ENCODE measurements at places on chromosomes 5 and 9. TPM values are rescaled to one million over a fixed set of nuclear protein-coding genes. Genes with fewer than 3 reads are reported as not detected.

Gene EXOC3
- total RNA-seq, result 49.1 TPM

- no peak for DNase-seq
These were observed 1078.3 kb upstream of the SEMA6A start for GRCh38 chr5:117652958-117653280.

- no peak for DNase-seq
These were observed 376.9 kb downstream of the DTWD2 start for GRCh38 chr5:118611332-118611945.

GRCh38 chr5:180820788-180821321, 18.2 kb upstream of the MGAT1 start:
- DNase-seq, result no peak

DNA sequence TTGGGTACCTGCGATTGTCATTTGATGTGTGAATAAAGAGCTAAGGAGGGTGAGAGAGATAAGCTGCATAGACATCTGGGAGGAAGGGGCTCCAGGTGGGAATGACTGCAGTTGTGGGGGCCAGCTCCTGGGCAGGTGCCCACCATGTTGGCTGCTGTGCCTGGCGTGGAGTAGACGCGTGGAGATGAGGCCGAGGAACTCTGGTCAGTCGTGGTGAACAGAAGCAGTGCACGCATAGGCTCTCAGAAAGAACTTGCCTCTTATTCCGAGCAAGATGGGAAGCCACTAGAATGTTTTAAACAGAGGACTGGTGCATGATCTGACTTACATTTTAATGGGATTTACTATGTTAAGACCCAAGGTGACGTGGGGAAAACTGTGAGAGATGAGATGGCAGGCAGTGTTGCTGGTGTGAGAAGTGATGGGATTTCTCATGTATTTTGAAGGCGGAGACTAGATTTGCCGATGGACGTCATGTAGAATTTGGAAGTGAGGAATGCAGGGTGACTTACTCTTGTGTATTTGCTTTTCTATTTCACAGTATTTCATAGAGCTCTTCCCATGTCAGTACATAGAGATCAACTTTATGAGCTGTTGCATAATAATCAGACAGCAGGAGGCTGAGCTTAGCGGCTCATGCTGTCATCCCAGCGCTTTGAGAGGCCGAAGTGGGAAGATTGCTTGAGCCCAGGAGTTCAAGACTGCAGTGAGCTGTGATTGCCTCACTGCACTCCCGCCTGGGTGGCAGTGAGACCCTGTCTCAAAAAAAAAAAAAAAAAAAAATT, 71.1 kb downstream of the EHMT1 start:
- no peak for DNase-seq

DNA sequence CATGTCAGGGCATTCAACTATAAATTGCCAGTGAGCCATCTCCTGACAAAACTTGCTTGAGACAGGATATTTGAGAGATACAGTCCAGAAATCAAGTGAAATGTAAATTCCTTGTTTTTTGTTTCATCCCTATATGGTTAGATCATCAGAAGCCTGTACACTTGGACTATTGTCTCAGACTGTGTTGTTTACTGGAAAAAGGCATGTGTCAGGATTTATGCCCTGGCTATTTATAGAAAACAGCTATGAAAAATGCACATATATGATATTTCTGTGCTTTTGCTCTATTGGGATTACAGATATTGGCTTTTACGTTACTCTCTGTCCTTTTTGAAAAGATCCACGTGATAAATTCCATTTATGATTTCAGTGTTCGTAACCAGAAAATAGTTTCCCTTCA, 44.2 kb downstream of the IL31RA start:
- DNase-seq, result no peak
